NCI-H1436 (cell line): ENCODE measurements at places on chromosomes 7 and 10.

GRCh38 chr10:125165584-125166573 lies 5.5 kb upstream of the CTBP2 start:
- DNase-seq = no peak

DNA sequence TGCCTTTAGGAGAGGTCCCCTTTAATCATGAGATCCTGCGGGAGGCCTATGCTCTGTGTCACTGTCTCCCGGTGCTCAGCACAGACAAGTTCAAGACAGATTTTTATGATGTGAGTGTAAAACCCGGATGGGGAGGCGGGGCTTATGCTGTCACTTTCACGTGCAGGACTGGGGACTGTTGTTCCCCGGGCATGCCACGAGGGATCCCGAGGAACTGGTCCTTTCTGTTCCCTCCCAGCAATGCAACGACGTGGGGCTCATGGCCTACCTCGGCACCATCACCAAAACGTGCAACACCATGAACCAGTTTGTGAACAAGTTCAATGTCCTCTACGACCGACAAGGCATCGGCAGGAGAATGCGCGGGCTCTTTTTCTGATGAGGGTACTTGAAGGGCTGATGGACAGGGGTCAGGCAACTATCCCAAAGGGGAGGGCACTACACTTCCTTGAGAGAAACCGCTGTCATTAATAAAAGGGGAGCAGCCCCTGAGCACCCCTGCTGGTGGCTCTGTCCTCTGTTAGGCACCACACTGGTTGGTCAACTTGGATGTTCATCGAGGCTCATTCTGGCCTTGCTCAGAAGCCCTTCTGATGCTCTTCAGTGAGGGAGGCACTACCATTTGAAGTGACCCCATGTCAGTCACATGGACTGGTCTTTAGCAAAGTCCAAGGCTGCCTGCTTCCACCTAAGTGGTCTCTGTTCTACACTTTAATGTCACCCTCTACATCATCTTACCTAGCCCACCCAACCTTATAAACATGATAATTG lies 2.8 kb downstream of the COPS6 start:
- DNase-seq = no peak

DNA sequence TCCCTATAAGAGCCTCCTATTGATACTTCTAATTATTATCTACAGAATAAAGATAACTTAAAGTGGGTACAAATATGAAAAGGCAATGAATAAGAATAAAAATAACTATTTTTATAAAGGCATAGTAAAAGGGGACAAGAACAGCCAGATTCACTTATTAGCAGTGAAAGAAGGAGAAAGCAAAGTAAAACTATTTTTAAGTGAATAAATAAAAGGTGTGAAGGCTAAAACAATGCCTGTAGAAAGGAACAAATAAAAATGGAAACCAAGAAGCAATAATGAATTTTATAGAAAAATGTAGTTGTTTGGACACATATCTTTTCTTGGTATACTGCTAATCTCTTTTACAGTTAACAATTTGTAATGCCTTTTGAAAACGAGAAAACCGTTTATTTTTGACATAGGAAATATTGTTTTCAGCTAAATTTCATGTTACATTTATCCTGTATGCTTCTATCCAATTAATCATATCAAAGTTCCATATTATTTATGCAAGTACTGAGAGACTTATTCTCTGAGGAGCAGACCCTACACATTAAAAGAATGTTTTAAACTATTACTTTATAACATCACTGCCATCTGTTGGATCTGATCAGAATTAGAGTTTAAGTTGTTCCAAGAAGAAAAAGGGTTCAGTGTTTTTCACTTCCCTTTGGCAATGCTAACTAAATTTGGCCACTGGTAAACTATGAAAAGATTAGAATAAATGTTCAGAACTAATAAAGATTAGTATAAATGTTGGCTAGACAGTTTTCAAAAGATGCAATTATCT lies 59.1 kb downstream of the ARMC3 start:
- peak; percentile 41 for DNase-seq

GRCh38 chr10:129131457-129132132 lies 335.4 kb upstream of the MGMT start:
- no peak for DNase-seq

DNA sequence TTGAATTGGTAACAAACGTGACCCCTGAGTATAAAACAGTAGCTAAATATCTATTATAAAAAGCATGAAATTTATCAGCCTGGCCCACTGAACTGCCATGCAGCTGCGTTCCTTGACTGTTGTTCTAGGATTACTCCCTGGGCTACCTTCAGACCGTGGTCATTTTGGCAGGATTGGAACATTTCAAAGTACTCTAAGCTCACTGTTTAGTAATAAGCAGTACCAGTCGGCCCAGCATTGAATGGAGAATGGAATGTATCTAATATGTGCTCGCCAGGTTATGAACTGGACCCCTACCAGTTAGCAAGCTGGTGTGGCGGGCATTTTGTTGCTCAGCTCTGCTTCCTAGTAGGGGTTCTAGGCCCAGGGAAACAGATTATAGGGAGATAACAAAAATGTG lies 112.2 kb downstream of the SEMA3C start:
- no peak for DNase-seq

GRCh38 chr7:2893411-2893861 lies 49.3 kb upstream of the GNA12 start:
- no peak for DNase-seq

DNA sequence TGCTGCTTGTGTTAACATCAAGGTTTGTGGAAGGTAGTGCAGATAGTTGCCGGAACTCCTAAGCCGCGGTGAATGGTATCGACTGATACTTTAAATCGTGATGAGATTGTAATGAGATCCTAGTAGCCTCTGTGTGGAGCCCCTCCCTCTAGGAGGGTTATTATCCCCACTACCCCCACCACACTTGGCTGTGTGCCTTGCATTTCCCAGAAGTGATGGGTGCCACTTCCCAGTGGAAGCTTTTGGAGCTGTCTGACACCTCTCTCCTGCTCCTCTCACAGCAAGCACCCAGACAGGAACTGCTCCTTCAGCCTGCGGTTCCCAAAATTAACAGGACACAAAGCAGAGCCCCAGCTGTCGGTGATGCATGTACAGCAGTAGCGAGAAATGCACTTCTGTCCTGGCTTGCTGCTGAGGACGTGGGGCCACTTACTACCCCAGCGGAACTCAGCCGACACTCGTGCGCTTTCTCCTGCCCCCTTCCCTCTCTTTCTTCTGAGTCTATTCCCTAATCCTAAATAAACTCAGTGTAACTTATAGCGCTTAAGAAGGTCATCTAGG lies 52.5 kb downstream of the PRKAG2 start:
- DNase-seq = no peak

GRCh38 chr7:37960483-37960882 lies 40.0 kb downstream of the EPDR1 start:
- no peak for DNase-seq

GRCh38 chr7:47100817-47101435 lies 481.0 kb downstream of the TNS3 start:
- DNase-seq = no peak

DNA sequence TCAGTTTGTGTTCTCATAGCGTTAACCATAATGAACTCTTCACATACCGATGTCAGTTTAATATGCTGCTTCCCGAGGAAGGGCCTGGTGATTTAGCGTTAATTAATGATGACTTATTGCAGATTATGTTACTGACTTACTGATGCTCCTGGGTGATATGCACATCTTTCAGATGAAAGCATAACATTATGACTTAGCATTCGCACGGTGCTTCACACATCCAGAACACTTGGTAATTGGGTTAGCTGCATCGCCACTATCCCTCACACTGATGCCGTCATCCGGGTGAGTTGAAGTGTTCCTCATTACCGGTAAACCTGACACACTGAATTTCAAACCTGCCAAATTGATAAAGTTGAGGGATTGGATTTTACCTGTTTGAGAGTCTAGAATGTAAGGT lies 239.0 kb upstream of the PODXL start:
- DNase-seq = no peak

GRCh38 chr10:43060291-43060690 lies 16.6 kb upstream of the RET start:
- no peak for DNase-seq

GRCh38 chr7:82697897-82698296 lies 254.3 kb upstream of the CACNA2D1 start:
- DNase-seq = no peak

DNA sequence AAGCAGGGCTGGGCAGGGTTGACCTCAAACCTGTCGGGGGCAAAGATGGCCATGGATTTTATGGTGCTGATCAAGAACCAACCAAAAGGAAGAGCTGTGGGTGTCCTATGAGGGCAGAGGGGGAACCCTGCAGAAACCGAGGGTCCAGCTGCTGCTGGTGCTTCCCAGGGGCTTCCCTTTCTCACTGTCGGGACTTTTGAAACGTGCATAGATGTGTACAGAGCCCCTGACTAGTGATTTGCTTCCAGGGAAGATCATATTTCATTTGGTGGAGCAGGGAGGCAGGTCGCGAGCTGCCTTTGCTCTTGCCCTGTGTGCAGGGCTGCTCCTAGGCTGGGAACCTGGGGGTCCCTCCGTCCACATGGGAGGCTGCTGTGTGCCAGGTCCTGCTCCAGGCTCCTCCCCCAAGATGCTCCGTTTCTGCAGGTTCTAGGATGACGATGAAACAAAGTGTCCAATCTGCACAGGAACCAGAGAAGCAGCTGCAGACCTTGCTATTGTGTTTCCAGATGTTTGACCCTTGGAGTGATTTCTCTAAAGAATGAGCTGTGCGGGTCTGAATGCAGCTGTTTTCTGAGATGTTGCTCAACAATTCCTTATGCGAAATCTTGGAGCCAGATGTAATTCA lies 9.4 kb upstream of the INPP5A start:
- DNase-seq = no peak

- DNase-seq = no peak
Observed at GRCh38 chr10:104288355-104288754, 19.4 kb downstream of the GSTO2 start.

DNA sequence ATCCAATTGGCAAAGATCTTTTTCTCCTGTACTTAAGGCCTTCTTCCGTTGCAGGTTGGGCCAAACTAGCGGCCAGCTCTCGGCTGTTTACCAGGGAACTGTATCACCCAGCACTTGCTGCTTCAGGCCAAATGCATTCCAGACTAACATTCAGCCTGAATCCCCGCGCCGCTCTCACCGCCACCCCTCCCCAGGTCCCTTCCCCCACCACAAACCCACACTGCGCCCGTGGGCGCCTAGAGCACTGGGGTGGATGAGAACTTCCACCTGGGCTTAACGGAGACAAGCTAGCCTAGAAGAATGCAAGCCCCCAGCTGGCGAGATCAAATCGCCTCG lies 676 bp downstream of the TCAF1 start:
- DNase-seq = no peak

DNA sequence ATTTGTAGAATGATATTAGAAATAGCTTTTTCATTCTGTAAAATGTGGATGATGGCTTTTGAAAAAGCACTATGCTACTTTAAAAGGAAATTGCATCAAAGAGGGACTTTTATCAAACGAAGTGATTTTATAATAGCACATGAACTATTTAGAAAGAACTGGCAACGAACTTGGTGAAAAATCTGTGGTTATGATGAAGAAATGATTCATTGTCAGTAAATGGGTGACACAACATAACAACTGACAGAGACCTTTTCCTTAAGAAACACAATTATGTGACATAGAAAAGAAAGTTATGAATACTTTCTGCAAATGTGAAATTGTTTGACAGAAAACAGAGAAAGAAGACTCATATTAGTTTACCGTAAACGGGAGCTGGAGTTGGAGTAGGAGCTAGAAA lies 60.7 kb upstream of the LAMB4 start:
- DNase-seq = no peak
